ENCODE measurements at places on chromosomes 12 and 14.

DNA sequence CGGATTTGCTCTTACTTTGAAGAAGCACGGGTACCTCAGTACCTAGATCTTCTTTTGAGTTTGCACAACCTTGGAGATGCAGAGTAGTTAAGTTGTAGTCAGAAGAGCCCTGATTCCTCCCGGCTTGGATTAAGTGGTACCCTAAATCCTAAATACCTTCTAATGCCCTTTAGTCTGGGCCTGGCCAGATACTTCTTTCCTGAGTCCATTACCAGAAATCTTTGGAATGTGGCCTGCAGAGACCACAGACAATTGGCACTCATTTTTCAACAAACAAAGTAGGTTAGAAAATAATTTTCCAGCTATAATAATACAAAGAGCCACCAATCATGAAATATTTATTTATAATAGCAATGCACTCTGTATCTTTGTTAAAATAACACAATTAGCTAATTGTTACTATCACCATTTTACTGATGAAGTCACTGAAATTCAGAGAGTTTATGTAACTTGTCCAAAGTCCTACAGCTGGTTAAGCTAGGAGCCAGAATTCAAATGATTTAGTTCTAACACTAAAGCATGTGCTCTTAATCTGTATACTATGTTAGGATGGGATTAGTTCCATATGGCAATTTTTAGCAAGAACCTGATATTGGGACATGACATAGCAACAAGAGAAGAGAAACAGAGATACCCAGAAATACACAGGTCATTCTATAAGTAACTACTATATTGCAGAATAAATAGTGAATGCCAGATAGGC lies 132.1 kb upstream of the PDZRN4 start:
- no peak for DNase-seq

GRCh38 chr14:79567306-79567705 lies 644.0 kb downstream of the DIO2 start:
- DNase-seq: no peak

GRCh38 chr12:115998794-115999478 lies 278.6 kb downstream of the MED13L start:
- no peak for DNase-seq

- peak; percentile 72 for DNase-seq
These were observed 4.7 kb downstream of the LRIG3 start for GRCh38 chr12:58915634-58916033.

- DNase-seq: no peak
These were observed 4.1 kb downstream of the TSHR start for GRCh38 chr14:80959496-80959895.
